ENCODE measurements at places on chromosomes 16 and 17. TPM values are rescaled to one million over a fixed set of nuclear protein-coding genes. Genes with fewer than 3 reads are reported as not detected.

The ITGB4 gene
- 0.17 TPM for total RNA-seq

The ZPBP2 gene
- total RNA-seq, result not detected

The MAP2K6 gene
- total RNA-seq, result 18.2 TPM

The PRAC2 gene
- total RNA-seq, result not detected

The HEATR9 gene
- not detected for total RNA-seq

The FAM234A gene
- 67.0 TPM for total RNA-seq

The RND2 gene
- total RNA-seq, result 0.99 TPM

The HOXB2 gene
- 12.2 TPM for total RNA-seq
